AG08396 (cell line): ENCODE measurements at places on chromosomes 1 and 21.

DNA sequence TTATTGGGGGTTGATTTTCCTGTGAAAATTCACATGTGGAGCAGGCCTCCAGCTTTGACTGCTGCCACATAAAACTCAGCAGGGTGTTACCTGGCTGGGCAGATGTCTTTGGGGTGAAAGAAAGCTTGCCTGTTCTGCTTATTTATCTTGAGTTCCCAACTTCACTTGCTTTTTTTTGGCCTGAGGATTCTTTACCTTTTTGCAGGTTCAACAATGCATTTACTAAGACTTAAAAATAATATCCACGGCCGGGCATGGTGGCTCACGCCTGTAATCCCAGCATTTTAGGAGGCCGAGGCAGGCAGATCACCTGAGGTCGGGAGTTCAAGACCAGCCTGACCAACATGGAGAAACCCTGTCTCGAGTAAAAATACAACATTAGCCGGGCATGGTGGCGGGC lies 509.1 kb downstream of the KIF26B start:
- DNase-seq: no peak

GRCh38 chr1:40770296-40771070 lies 13.1 kb upstream of the KCNQ4 start:
- no peak for DNase-seq

GRCh38 chr1:167821356-167821685 lies 92.6 kb downstream of the ADCY10 start:
- DNase-seq: no peak

DNA sequence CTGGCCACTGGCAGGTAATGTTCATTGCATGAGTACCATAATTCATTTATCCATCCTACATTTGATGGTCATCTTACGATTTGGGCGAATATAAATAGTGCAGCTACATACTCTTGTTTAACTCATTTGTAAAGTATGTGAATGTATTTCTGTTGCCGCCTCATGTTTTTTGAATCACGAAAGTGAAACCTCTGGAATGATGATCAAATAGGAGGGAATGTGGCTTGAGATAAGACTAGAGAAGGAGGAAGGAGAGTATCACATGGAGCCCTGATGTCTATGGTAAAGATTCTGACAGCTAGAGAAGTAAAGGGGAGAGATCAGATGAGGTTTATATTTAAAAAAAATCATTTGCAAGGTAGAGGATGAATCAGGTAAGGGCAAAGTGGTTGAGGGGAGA lies 8.0 kb downstream of the MRPS14 start:
- peak; percentile 52 for DNase-seq

GRCh38 chr1:2382621-2383361 lies 8.6 kb downstream of the MORN1 start:
- peak; percentile 78 for DNase-seq

- DNase-seq: no peak
Observed at GRCh38 chr21:37748351-37748750, 167.9 kb downstream of the KCNJ6 start.

GRCh38 chr1:201395936-201396335 lies 3.2 kb downstream of the LAD1 start:
- DNase-seq: no peak

DNA sequence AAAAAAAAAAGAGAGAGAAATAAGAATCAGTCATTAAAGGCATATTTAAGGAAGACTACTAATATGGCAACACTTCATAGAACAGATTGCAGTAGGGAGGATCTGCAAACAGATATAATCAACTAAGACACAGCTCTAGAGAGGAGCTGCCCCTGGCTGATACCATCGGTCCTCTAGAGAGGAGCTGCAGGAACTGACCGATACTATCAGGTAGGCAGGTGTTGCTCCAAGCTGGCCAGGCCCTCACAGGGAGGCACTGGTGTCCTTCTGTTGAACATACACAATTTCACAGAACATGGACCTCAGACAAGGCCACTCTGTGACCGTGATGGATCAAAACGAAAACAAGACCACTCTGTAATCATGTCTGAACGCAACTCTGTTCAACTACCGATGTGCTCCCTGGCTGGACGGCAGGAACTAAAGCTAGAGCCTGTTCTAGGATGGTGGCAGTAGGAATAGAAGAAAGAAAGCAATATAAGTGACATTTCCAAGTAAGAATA lies 15.5 kb downstream of the SMYD3 start:
- DNase-seq: no peak

DNA sequence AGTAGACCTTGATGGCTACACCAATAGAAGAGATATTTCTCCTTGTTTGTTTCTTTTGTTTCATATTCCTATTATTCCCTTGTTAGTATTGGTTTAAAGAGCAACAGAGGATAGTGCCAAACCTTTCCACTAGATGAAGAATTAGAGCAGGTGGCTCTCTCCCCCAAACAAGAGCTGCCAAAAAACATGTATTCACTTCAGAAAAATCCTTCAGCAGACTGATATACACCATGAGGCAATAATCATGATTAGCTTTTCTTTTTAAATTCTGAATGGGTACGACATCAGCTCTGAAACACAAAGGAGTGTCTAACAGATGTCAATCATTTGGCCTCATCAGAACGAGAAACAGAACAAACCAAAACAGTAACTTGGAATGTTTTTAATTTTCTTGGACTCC lies 67.3 kb upstream of the MAP10 start:
- DNase-seq: no peak

GRCh38 chr1:204241050-204241449 lies 27.3 kb upstream of the GOLT1A start:
- no peak for DNase-seq

DNA sequence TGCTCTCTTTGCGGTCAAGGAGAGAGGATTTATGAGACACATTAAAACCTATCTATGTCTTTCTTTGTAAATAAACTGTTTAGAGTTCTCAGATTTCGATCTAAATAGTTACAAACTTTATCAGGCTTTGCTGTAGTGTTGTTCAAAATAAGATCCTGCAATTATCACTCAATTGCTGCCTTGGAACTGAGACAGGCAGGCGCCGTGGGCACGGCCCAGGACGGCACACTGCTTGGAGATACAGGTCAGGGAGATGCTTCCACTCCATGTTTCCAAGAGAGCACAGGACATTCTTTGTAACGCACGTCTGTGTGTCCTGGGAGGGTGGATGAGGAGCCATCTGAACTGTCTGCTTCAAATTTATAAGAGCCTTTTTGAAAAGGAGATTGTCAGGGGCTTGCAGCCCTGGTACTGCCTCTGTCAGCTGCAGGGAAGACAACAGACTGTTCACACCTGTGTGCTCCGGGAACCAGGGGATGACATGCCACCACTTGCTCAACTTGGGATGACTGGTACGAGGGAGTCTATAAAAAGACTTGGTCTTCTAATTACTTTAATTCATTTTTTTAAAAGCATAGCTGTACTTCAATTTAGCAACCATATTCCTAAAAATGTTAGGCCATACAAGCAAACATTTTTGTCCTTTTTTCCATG lies 472.9 kb upstream of the RUNX1 start:
- no peak for DNase-seq

DNA sequence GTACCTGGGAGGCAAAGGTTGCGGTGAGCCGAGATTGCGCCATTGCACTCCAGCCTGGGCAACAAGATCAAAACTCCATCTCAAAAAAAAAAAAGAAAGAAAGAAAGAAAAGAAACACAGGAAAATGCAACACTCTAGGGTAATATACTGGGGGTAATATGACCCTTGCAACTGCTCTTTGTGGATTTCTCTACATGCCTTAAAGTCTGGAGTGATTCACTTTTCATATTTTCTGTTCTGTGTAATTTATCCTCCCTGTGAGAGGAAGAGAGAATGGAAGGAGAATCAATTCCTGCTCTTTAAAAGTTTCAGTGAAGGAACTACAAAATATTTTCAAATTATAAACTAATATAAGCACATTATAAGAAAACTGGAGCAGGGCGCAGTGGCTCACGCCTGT lies 22.7 kb downstream of the RIT1 start:
- DNase-seq: no peak

DNA sequence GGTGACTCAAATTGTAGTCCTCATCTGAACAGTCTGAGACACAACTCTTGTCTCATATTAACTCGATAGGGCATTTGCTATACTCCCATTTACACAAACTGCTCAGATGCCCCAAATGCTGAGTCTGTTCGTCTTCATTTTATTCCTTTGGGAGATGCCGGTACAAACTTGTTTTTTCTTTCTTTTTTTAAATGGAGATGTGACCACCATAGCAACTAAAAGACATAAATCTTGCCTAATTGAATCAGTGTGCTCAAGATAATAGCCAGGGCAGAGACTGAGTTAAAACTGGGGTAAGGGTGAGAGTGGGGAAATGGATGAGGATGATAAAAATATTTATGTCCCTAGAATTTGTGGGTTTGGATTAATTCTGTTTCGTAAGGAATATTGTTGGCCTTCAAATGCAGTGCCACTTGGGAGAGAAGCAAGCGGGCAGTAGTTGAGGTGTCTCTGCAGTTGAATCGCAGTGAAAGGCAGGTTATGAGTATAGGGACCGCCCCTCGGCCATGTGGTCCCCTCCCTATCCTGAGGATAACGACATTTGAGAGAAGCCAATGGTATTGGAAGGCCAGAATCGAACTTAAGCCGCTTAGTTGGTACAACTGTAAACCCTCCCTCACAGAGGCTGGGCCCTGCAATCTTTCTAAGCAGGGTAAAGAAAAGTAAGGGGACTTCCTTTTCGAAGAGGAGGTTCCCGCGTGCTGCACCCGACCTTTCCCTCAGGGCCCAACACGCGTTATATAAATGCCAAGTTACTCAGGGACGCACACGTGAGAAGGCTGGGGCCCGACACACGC lies 859 bp upstream of the LRRC8B start:
- no peak for DNase-seq

DNA sequence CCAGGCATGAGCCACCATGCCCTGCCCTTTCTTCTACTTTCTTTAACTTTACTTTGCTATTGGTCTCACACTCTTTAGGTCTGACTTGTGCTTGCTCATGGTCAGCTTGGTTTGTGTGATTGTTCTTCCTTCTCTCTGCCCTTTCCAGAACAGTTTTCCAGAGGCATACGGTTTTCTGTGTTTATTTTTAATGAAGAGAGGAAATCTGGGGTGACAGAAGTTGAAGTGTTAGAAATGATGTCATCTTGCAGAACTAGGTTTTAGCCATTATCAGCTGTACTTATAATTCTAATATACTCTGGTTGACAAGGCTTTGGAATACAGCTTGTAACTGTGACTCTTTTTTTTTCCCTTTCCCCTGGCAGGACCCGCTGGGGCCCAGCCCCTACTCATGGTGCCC lies 14.4 kb downstream of the AGO3 start:
- DNase-seq: no peak

- DNase-seq: no peak
Observed at GRCh38 chr21:41903559-41904351, 24.6 kb upstream of the PRDM15 start.

DNA sequence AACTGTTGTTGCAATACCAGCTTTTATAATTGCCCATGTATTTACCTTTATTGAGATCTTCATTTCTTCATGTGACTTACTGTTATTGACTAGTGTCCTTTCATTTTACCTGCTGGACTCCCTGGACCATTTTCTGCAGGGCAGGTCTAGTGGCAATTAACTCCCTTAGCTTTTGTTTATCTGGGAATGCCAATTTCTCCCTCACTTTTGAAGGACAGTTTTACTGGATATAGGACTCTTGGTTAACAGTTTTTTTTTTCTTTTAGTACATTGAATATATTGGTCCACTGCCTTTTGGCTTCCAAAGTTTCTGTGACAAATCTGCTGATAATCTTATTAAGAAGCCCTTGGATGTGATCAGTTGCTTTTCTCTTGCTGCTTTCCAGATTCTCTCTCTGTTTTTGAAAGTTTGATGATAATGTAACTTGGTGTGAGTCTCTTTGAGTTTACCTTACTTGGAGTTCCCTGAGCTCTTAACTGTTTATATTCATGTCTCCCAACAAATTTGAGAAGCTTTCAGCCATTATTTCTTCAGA lies 56.9 kb downstream of the COL18A1 start:
- no peak for DNase-seq

GRCh38 chr1:76807543-76808260 lies 59.6 kb upstream of the ST6GALNAC5 start:
- DNase-seq: no peak

DNA sequence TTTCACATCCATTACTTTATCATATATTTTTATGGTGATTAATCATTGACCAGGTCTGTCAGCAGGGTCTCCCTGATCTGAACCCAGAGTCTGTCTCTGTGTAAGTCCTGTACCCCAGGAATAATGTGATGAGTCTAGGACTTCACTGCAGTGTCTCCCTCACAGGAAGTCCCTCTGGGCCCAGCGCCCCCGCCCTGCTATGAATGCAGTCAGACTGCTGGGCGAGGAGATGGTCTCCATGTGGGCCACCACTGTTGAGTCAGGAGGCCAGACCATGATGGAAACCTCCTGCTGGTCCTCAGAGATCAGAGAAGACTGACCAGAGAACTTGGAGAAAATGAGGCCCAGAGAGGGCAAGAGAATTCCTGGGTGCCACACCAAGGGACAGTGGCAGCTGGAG lies 9.5 kb downstream of the TMEM222 start:
- DNase-seq: no peak

DNA sequence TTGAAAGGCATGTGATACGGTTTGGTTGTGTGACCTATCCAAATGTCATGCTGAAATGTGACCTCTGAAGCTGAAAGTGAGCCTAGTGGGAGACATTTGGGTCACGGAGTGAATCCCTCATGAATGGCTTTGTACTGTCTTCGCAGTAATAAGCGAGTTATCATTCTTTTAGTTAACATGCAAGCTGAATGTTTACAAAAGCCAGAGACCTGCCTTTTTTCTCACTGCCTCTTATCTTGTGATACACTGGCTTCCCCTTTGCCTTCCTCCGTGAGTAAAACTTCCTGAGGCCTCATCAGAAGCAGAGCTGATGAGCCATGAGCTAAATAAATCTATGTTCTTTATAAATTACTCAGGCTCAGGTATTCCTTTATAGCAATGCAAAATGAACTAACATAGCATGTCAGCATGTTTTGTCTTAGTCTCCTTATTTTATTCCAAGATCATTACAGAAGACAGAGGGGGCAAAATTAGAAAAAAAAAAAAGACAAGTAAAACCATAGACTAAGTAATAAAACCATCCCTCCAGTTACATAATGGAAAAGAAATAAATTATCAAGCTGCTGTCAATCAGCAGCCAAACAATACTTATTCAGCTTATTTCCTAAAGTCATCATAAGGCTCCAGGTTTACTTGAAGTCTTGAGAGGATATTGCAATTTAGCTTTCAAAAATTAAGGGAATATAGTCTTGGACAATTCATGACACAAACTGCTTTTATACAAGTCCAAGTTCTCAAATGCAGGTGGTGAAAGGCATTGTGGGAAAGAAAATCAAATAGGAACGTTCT lies 12.1 kb downstream of the RGS18 start:
- DNase-seq: no peak
